ENCODE measurements at places on chromosomes 2 and 18. TPM values are rescaled to one million over a fixed set of nuclear protein-coding genes. Genes with fewer than 3 reads are reported as not detected.

Gene SKOR2
- polyA plus RNA-seq, result not detected

Gene SCG2
- polyA plus RNA-seq, result not detected

Gene DSC3
- polyA plus RNA-seq, result not detected

Gene ATOH8
- polyA plus RNA-seq, result not detected

Gene FSHR
- not detected for polyA plus RNA-seq

Gene HRH4
- polyA plus RNA-seq, result not detected

Gene CFC1
- not detected for polyA plus RNA-seq

Gene HAAO
- 5.7 TPM for polyA plus RNA-seq

Gene GPC1
- polyA plus RNA-seq, result 0.26 TPM

Gene GBX2
- polyA plus RNA-seq, result not detected

Gene CDH20
- not detected for polyA plus RNA-seq

Gene BOLL
- not detected for polyA plus RNA-seq

Gene SEMA4F
- polyA plus RNA-seq, result 6.4 TPM

Gene OTOS
- polyA plus RNA-seq, result not detected

Gene KCNJ3
- polyA plus RNA-seq, result not detected

Gene ATF2
- polyA plus RNA-seq, result 27.8 TPM

Gene NEB
- 1.4 TPM for polyA plus RNA-seq

Gene EMILIN2
- 2.9 TPM for polyA plus RNA-seq

Gene CERKL
- polyA plus RNA-seq, result 13.0 TPM

Gene MIB1
- 2.2 TPM for polyA plus RNA-seq

Gene WIPF1
- polyA plus RNA-seq, result 120 TPM

Gene MAPK4
- not detected for polyA plus RNA-seq

Gene NEU2
- polyA plus RNA-seq, result not detected

Gene HOXD13
- polyA plus RNA-seq, result not detected

Gene RAB31
- polyA plus RNA-seq, result 192 TPM

Gene FTCDNL1
- 2.0 TPM for polyA plus RNA-seq

Gene SNRNP27
- 79.0 TPM for polyA plus RNA-seq
